ENCODE measurements at places on chromosomes 1 and 21.
A peak's percentile ranks its signal among the peaks of the same experiment; 100 is the strongest.

- H3K27ac ChIP-seq, result peak overlapping the region; percentile 88
- no peak overlapping the region for H3K4me3 ChIP-seq
- no peaks in the 10 kb centered on the region for H3K36me3 ChIP-seq
- DNase-seq, result no peak
- no peaks in the 10 kb centered on the region for H3K4me1 ChIP-seq
Measured at GRCh38 chr1:67682659-67683197, 2.3 kb upstream of the GADD45A start.

DNA sequence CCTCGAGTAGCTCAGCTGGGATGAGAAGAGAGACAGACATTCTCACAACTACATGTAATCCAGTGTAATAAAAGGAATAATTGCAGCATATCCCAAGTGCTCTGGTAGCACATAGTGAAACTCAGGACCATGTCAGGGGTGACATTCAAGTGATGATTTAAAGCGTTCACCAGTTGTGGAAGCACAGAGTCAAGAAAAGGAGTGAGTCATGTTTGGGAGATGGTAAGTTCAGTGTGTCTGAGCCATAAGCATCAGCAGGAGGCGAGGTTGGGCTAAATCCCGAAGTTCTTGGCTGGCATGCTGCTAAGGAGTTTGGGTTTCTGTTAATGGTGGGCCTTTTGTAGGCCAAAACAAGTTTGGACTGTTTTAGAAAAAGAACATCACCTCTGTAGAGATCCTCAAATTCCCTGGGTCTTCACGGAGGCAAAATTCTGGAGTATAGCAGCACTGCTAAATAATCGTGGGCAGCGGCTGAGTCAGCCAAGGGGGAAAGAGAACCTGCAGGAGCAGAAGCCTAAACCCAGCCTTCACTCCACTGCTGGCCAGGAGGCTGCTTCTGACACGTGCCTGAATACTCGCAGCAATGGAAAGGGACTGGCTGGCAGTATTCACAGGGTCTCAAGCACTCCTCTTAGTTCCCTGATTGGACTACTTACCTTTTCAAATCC, 7.2 kb upstream of the NHLH1 start:
- no peaks in the 10 kb centered on the region for H3K4me1 ChIP-seq
- DNase-seq, result no peak
- H3K27me3 ChIP-seq, result no peaks in the 10 kb centered on the region
- H3K36me3 ChIP-seq, result peaks cover 10% of the 10 kb centered on the region
- no peak overlapping the region for H3K27ac ChIP-seq

DNA sequence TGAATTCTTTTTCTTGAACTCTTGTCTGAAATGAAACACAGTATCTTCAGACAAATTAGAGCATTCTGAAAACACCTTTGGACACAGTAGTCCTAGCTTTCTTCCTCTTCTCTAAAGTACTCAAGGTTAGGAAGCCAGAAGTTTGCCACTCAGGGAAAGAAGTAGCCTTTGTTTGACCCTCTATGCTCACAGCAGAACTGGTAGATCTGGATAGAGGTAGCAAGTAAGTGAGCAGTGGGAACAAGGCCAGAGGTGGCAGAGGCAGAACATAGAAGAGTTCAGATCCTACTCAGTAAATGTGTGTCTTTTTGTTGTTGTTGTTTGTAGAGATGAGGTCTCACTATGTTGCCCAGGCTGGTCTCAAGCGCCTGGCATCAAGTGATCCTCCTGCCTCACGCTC, 7.4 kb upstream of the PIGR start:
- H3K27ac ChIP-seq, result no peak overlapping the region
- H3K27me3 ChIP-seq, result no peaks in the 10 kb centered on the region
- no peak for DNase-seq
- H3K4me3 ChIP-seq, result no peak overlapping the region
- peaks cover 71% of the 10 kb centered on the region for H3K4me1 ChIP-seq

DNA sequence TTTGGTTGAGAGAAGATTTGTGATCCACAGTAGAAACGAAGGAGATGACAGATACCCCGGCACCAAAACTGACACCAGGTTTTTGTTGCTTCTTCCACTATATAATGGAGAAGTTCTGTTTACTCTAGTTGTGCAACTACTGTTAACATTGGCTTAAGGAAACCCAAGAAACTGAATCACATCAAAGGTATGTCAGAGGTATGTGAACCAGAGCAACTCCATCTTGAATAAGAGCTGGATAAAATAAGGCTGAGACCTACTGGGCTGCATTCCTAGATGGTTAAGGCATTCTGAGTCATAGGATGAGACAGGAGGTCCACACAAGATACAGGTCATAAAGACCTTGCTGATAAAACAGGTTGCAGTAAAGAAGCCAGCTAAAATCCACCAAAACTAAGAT, 173.7 kb upstream of the CAMK1G start:
- H3K27me3 ChIP-seq, result no peaks in the 10 kb centered on the region
- no peaks in the 10 kb centered on the region for H3K36me3 ChIP-seq
- no peak overlapping the region for H3K4me3 ChIP-seq

- no peaks in the 10 kb centered on the region for H3K4me1 ChIP-seq
- no peak overlapping the region for H3K27ac ChIP-seq
- H3K4me3 ChIP-seq, result no peak overlapping the region
- H3K36me3 ChIP-seq, result no peaks in the 10 kb centered on the region
- no peaks in the 10 kb centered on the region for H3K27me3 ChIP-seq
Measured at GRCh38 chr1:229195246-229195645, 75.7 kb upstream of the RAB4A start.

DNA sequence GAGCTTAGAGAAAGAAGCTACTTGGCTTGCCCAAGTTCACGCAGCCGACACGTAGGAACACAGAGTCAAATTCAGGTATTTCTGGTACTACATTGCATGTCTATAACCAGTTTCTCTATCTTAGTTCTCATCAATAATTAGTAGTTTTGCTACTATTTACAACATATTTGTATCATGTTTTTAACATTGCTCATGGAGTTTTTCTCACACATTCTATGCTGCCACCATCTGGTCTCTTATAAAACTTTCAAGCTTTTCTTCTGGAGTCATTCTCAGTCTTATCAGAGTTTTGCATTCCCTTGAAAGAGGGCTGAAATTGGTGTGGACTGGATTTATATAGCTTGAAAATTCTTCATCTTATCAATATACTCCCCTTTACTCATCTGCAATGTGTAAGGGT, 118.8 kb upstream of the PALMD start:
- H3K36me3 ChIP-seq, result no peaks in the 10 kb centered on the region
- H3K4me3 ChIP-seq, result no peak overlapping the region
- no peak for DNase-seq
- H3K27me3 ChIP-seq, result no peaks in the 10 kb centered on the region

GRCh38 chr1:32184650-32185049, 5.2 kb downstream of the TXLNA start:
- H3K36me3 ChIP-seq, result peaks cover 48% of the 10 kb centered on the region
- no peak overlapping the region for H3K27ac ChIP-seq
- DNase-seq, result no peak
- no peak overlapping the region for H3K4me3 ChIP-seq

GRCh38 chr1:246161626-246162025, 345.5 kb downstream of the SMYD3 start:
- DNase-seq, result no peak
- H3K4me3 ChIP-seq, result no peak overlapping the region

DNA sequence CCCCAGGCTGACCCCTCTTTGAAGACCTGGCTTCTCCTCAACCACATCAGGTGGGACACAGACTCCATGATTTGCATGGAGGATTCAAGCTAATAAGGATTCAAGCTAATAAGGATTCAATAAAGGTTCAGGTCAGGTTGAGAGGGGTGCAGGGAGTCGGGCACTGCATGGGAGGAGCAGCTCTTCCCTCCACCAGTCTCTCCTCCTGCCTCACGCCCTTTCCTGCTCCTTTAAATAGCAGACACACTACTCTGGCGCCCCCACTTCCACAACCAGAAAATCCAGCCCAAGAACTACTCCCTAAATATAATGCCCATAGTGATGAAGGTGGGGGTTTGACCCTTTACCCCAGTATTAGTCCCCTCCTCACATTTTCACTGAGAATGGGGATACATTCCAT, 7.1 kb downstream of the MEX3A start:
- no peak for DNase-seq
- peak overlapping the region; percentile 64 for H3K4me3 ChIP-seq
- no peaks in the 10 kb centered on the region for H3K36me3 ChIP-seq
- no peaks in the 10 kb centered on the region for H3K27me3 ChIP-seq
- peak overlapping the region; percentile 87 for H3K27ac ChIP-seq
- peaks cover 34% of the 10 kb centered on the region for H3K4me1 ChIP-seq

GRCh38 chr1:72284348-72285073, 2.2 kb upstream of the NEGR1 start:
- H3K36me3 ChIP-seq, result no peaks in the 10 kb centered on the region
- DNase-seq, result no peak
- H3K4me1 ChIP-seq, result peaks cover 21% of the 10 kb centered on the region
- H3K27ac ChIP-seq, result peak overlapping the region; percentile 18
- H3K4me3 ChIP-seq, result no peak overlapping the region
- no peaks in the 10 kb centered on the region for H3K27me3 ChIP-seq

DNA sequence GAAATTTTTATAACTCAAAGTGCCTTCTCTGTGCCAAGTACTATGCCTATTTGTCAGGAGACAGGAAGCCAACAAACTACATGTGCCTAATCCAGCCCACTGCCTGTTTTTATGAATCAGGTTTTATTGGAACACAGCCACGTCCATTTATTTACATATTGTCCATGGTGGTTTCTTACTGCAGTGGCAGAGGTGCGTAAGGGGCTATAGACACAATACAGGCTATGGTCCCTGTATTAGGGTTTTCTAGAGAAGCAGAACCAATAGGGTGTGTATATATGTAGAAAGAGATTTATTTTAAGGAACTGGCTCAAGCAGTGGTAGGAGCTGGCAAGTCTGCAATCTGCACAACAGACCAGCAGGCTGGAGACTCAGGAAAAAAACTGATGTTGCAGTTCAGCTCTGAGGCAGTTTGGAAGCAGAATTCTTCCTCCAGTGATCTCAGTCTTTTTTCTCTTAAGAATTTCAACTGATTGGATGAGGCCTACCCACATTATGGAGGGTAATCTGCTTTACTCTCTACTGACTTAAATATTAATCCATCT, 15.4 kb downstream of the PPIE start:
- no peaks in the 10 kb centered on the region for H3K4me1 ChIP-seq
- H3K4me3 ChIP-seq, result no peak overlapping the region
- H3K27ac ChIP-seq, result no peak overlapping the region
- no peak for DNase-seq
- peaks cover 14% of the 10 kb centered on the region for H3K36me3 ChIP-seq
- H3K27me3 ChIP-seq, result no peaks in the 10 kb centered on the region

GRCh38 chr1:192941722-192942411, 117.3 kb downstream of the UCHL5 start:
- H3K27ac ChIP-seq, result no peak overlapping the region
- no peaks in the 10 kb centered on the region for H3K4me1 ChIP-seq
- H3K4me3 ChIP-seq, result no peak overlapping the region
- no peaks in the 10 kb centered on the region for H3K36me3 ChIP-seq
- H3K27me3 ChIP-seq, result no peaks in the 10 kb centered on the region

- no peak overlapping the region for H3K4me3 ChIP-seq
- H3K4me1 ChIP-seq, result no peaks in the 10 kb centered on the region
- no peaks in the 10 kb centered on the region for H3K36me3 ChIP-seq
Measured at GRCh38 chr1:81314513-81315233, 486.1 kb upstream of the ADGRL2 start.

GRCh38 chr1:83897516-83897915, 101.4 kb downstream of the TTLL7 start:
- no peak for DNase-seq
- H3K27me3 ChIP-seq, result no peaks in the 10 kb centered on the region
- H3K4me3 ChIP-seq, result no peak overlapping the region
- peaks cover 3% of the 10 kb centered on the region for H3K4me1 ChIP-seq

DNA sequence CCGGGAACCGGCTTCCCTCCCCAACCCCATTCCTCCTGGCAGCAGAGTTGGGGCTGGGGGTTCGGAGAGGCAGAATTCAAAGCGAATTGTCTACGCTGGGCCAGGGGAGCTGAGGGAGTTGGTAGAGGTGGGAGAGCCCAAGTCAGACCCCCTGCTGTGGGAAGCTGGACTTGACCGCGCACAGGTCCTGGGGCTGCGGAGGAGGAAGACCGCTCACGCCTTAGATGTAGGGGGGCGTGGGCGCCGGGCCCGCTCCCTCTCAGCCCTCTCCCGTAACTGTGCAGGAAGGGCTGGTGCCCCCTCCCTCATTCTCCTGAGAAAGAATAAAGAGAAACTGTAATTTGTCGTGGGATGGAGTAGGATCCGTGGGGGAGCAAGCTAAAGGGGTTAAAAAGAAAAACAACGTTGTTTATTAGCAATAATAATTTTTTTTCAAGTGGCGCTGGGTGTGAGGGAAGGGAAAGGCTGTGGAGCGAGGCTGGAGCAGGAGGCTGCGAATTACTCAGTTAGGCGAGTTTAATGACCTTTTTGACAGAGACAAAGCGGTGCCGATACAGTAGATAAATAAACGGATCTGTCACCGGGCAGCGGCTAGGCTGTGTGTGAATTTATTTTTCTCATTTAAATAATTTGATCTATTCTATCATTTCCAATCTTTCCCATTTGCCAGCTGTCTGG, 838 bp upstream of the GRIK3 start:
- no peak overlapping the region for H3K27ac ChIP-seq
- DNase-seq, result no peak
- no peak overlapping the region for H3K4me3 ChIP-seq
- peaks cover 15% of the 10 kb centered on the region for H3K27me3 ChIP-seq
- no peaks in the 10 kb centered on the region for H3K36me3 ChIP-seq
- no peaks in the 10 kb centered on the region for H3K4me1 ChIP-seq

- H3K4me3 ChIP-seq, result no peak overlapping the region
- no peak for DNase-seq
- no peaks in the 10 kb centered on the region for H3K27me3 ChIP-seq
- H3K27ac ChIP-seq, result no peak overlapping the region
- no peaks in the 10 kb centered on the region for H3K36me3 ChIP-seq
Measured at GRCh38 chr1:182569939-182570610, 19.0 kb downstream of the RNASEL start.

DNA sequence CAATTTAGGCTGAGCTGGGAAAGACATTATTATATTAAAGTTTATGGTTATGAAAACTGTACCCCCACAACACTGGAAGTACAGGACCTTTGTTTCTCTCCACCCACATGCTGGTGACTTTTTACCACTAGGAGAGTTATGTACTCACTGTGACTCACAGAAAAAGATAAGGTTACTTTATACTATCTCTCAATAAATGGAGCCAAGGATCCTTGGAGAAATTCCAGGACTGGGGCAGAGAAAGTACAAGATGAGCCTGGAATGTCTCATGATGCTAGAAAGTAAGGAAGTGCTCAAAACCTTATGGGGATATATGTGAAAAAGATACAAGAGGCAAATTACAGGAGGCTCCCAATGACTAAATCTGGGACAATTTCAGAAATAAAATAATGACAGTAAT, 63.9 kb upstream of the C1orf105 start:
- H3K4me1 ChIP-seq, result peaks cover 3% of the 10 kb centered on the region
- H3K27me3 ChIP-seq, result no peaks in the 10 kb centered on the region
- DNase-seq, result no peak
- no peak overlapping the region for H3K4me3 ChIP-seq

- no peak overlapping the region for H3K27ac ChIP-seq
- no peaks in the 10 kb centered on the region for H3K36me3 ChIP-seq
- H3K4me3 ChIP-seq, result no peak overlapping the region
- no peaks in the 10 kb centered on the region for H3K4me1 ChIP-seq
- H3K27me3 ChIP-seq, result no peaks in the 10 kb centered on the region
Measured at GRCh38 chr1:23007106-23007505, 8.5 kb downstream of the TEX46 start.
